Renal cortex interstitium (tissue), 15 donors: ENCODE measurements at places on chromosomes 2 and 18.

DNA sequence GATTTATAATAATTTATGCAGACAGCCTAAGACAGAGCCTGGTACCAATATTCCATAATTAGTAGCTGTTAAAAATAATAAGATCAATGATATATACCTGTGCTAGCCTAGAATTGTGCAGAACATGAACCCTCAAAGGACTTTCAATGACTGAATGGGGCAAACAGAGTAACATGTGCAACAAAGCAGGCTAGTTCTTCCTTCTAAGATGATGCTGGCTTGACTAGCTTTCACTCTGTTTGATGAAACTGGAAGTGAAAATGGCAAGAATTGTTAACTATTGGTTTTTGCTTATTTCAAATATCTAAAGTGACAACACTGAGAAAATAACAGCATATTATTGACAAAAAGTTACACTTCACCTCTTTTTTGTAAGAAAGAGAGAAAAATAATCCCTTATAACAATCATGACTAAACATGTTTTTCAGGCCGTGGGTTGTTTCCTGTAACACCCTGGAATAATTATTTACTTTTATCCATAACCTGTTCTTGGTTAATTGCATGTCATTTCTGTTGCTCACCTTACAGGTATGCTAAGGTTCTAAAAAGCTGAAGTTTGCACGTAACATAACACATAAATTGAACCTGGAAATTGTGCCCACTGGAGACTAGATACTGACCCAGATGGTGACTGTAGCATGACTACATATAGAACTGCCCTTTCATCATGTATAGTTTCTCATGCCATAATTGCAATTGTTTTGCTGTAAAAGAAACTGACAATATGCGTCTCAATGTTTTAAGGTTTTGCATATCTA, 108.7 kb downstream of the C18orf54 start:
- no peak for DNase-seq

- no peak for DNase-seq
These were observed 14.9 kb downstream of the FBLN7 start for GRCh38 chr2:112153179-112153490.

- no peak for DNase-seq
These were observed 172.3 kb downstream of the PRKCE start for GRCh38 chr2:45823723-45824206.

GRCh38 chr2:171963198-171963597, 36.6 kb upstream of the METAP1D start:
- DNase-seq, result no peak

- no peak for DNase-seq
These were observed 19.4 kb downstream of the KANSL3 start for GRCh38 chr2:96618596-96619283.

- no peak for DNase-seq
These were observed 198.3 kb upstream of the DLGAP1 start for GRCh38 chr18:4653418-4653817.

DNA sequence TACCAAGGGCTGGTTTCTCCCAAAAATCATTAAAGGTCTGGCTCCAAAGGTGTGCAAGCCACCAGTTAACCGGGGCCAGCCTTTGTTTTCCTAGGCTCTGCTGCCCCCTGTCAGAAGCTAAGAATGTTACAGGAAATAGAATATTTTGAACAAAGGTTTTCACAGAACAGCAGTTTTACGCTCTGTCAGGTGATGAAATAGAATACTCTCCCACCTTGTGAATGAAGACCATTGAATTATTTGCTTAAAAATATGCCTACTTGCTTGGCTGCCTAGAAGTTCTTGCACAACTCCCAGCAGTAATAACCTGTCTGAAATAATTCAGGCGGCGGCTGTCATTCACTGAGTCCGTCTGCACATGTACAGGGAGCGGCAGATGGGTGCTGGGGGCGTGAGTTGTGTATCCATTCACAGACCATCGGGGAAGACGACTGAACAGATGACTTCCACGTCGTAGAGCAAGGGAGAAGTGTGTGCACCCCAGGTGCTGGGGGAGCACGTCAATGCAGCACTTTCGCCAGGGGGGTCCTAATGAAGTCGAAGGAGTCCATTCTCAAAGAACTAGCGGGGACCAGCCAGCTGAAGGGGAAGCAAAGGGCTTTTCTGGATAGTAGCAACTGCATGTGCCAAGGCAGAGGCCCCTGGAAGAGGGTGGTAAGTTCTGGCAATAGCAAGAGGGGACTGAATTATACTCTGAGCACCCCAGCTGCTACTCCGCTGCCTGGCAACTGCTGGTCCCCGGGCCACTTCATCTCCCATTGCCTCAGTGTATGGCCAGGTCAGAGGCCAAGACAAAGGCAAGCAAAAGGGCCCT, 56.1 kb downstream of the SF3B1 start:
- peak; percentile 50 for DNase-seq

DNA sequence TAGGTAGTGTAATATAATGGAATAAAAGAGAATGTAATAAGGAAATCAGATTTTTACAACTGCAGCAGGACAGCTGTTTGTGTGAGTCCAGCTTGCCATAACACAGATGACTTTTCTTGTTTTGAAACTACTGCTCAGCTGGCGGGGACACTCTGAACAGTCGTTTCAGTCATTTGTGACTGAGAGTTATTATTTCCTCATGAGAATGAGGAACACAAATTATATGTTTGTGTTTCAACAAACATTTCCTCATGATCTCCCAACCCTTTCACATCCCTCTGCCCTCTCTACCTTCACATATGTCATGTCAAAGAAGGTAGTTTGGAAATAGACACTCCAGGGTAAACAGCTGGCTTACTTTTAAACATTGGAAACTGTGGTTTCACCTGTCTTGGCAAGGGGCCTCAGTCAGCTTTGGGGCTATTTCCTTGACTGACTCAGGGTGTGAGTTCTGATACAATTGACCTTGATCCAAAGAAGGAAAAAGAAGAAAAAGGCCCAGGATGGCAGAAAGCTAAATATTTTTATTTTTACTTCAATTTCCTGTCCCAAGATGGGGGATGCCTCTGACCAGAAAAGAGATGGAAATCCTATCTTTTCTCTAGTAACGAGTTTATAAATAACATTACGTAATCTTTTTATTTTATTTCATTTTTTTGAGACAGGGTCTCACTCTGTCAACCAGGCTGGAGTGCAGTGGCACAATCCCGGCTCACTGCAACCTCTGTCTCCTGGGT, 593 bp downstream of the SP140L start:
- no peak for DNase-seq

- no peak for DNase-seq
These were observed 228.0 kb downstream of the IKZF2 start for GRCh38 chr2:212923393-212923792.

DNA sequence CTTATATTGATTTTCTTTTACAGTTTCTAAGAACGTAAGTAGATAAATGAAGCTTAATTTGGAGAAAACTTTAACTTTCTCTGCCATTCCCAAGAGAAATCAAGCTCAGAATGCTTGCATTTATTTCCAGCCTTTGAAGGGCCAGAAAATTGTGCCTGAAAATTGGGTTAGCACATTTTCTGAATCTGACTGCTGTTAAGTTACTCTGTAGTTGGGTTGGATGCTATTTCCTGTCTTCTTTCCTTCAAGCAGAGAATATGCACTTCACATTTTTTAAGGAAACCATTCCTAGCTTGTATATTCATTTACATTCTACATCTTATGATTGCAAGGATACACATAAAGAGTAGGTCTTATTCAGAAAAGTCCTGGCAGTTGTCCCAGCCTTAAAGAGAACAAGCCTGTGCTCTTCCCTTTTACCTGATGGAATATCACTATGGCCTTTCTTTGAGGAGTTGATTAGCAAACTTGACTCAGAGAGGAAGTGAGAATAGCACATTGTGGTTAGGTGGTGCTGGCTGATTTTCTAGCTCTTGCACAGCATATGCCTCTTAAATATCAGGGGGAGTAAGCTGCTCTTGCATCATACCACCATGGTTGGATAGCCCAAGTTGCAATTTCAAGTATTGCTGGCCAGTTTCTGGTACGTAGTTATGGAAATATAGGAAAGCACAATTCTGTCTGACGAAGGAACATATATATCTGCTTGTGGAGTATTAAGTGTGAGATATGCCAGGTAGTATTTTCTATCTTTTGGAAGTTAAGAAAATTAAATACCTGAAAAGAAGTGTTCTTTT, 133.7 kb downstream of the COMMD1 start:
- no peak for DNase-seq

- peak; percentile 63 for DNase-seq
These were observed 471.9 kb upstream of the TNP1 start for GRCh38 chr2:217331523-217332416.

DNA sequence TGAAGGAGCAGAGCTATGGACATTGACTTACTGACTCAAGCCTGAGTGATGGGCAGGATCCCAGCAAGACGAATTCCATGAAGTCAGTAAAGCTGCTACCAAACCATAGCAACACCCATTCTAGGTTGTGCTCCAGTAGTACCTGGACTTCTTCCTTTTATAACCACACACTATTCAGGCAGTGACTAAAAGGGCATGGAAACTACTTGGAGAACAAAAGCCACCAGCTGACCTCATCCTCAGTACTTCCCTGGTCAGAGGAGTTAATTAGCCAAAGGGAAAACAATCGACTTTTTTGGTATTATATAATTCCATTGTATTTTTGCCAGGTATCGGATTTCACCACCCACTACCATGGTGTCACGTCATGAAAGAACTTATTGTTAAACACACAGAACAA, 237.1 kb downstream of the TTC32 start:
- DNase-seq, result no peak

GRCh38 chr2:34005901-34006300, 406.8 kb upstream of the FAM98A start:
- no peak for DNase-seq

DNA sequence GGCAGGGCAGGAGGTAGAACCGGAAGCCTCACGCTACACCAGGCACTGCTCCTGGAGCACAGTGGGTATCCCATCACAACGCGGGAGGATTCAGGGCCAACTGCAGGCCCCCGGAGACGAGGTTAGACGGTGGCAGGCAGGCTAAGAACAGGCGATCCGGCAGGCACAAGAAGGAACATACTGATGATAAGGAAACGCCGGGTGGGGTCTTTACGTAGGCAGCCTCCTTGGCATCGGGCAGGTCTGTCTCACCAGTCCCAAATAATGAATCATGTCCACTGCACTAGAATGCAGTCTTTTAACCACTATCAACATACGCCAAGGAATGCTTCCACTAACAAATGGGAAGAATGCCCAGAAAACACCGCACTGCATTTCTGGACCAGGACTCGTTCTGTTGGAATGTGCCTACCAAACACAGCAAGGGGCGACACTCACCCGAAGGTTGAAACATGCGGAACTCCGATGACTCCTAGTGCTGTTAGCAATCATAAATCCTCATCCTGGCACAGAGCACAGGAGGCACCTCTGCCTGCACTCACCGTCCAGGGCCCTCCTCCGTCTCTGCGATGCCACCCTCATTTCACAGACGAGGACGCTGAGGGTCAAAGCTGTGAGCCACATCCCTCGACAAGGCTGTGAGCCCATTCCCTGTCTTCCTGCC, 35.2 kb downstream of the ZNF516 start:
- no peak for DNase-seq

DNA sequence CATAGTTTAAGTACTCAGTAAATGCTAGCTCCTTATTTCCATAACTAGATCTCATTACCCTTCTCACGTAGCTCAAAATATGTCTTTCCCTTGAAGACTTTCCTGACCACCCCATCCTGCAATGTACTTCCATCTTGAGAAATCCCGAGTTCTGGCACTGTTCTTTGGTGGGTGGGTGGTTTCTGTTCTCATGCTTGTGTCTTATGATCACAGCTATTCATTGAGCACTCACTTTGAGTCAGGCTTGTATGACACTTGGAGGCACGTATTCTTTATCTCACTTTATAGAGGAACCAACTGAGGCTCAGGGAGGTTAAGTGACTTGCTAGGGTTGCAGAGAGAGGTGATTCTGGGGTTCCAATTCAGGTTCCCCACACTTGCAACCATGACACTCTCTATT, 9.0 kb upstream of the CLIP4 start:
- no peak for DNase-seq

GRCh38 chr18:35142275-35142615, 98.6 kb upstream of the ZNF397 start:
- DNase-seq, result no peak

GRCh38 chr2:117514371-117514770, 300.1 kb upstream of the DDX18 start:
- no peak for DNase-seq

- DNase-seq, result no peak
These were observed 228.2 kb downstream of the CCDC178 start for GRCh38 chr18:33212363-33212762.

GRCh38 chr2:178523596-178524134, 43.4 kb downstream of the PLEKHA3 start:
- DNase-seq, result no peak

DNA sequence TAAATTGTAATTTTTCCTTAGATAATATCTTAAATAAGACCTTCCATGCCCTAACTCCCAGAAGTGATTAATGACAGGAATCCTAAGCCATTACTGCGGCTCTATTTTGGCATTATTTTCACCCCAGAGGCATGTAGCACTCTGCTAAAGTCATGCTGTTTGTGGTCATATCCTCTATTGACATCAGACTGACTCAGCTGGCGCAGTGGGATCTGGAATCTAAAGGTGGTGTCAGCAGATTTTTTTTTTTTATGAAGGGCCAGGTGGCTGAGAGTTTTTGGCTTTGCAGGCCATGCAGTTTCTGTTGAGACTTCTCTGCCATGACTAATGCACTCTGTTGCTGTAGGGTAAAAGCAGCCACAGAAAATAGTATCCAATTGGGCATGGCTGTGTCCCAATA, 64.1 kb upstream of the ACVR1C start:
- no peak for DNase-seq

DNA sequence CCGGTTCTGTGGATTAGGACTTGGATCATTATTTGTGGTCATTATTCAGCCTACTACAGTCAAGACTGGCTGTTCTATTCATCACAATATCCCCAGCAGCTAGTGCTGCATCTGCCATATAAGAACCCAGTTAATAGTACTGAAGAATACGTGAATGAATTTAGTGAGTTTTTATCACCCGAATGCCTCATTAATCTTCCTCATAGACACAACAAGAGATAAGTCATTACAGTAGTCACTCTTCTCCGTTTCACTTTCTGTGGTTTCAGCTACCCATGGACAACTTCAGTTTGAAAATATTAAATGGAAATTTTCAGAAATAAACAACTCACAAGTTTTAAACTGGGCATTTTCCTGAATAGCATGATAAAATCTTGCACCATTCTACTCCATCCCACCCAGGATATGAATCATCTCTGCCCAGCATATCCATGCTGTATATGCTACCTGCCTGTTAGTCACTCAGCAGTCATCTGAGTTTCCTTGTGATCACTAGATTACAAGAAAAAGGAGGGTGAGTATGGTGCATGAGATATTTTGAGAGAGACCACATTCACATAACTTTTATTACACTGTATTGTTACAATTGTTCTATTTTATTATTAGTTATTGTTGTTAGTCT, 363.7 kb upstream of the CHAC2 start:
- no peak for DNase-seq

GRCh38 chr18:28062443-28062842, 114.5 kb downstream of the CDH2 start:
- DNase-seq, result no peak

- no peak for DNase-seq
These were observed 265.1 kb downstream of the SOCS6 start for GRCh38 chr18:70553936-70554260.

DNA sequence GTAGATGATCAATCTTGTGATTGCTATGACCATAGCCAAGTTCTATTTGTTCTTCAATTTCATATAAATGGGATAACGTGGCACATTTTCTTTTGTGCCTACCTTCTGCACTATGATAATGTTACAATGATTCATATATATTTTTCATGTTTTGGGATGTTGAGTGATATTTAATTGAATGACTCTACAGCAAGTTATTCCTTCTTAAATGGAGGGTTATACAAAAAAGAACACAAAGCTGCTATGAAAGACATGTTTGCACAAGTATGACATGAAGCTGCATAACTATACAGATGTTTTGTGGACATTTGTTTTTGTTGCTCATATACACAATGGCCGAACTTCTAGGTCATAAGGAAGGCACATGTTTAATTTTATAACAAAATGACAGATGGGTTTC, 356.2 kb downstream of the CBLN2 start:
- DNase-seq, result no peak
